NCI-H2227 treated with DMSO at 0.1 percent for 48 hours (cell line): ENCODE measurements at places on chromosomes 1 and 21.

DNA sequence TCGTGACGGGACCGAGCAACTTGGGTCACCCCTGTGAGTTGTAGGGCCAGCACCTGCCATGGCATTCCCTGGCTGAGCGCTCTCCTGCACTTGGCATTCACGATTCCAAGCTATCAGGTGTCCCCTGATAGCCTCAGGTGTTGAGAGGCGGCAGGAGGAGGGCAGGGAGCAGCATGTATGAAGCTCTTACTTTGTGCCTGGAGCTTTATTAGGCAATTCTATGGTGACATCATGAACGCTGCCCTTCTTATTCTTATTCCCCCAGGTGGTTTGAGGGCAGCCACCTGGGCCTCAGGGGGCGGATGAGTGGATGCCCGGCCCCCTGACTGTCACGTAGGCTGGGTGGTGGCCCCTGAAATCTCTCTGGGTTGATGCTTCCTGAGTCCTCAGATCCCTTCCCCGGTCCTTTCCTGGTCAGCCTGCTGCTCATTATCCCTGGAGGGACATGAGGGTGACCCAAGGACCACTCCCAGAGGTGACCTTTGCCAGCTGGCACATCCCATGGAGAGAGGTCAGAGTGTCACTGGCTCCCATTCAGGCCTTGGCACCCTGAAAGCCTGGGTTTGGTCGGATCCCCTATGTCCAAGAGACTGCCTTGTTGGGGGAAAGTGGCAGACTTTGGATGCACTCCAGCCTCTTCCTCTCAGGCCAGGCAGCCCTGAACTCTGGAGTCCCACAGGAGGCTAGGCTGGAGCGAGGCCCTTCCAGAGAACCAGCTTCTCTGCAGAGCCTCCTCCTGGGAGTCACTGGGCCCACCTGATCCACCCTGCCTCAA lies 51.9 kb downstream of the SPSB1 start:
- no peak for DNase-seq

- DNase-seq: no peak
Measured at GRCh38 chr1:160238408-160238807, 23.9 kb downstream of the DCAF8 start.

DNA sequence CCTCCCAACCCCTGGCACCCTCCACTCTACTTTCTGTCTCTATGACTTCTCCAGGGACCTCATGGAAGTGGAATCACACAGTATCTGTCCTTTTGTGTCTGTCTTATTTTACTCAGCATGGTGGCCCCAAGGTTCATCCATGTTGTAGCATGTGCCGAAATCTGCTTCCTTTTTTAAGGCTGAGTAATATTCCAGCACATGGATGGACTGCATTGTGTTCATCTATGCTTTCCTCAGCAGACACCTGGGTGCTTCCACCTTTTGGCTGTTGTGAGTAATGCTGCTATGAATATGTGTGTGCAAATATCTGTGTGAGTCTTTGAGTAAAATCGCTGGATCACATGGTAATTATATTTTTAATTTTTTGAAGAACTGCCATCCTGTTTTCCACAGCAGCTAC lies 1.6 kb upstream of the PFKL start:
- no peak for DNase-seq

DNA sequence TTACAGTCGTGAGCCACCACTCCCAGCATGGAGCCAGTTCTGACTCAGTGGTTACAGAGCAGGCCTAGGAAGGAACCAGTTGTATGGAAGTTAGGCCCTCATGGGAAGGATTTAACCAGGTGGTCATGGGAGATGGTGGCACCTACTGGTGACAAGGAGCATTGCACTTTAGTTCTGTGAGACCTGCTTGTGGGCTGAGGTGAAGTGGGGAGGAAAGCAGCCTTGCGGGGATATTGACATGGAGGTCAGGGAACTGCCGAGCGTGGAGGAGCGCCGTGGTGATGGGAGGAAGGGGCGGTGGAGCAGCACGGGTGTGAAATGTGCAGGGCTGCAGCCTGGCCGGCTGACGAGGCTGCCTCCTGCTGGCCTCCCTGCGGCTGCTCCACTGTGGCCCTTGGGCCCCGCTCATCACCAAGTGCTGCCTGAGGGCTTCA lies 100.4 kb downstream of the GALNT2 start:
- DNase-seq: peak; percentile 39

GRCh38 chr1:176462674-176463378 lies at the start of gene PAPPA2:
TSS of gene PAPPA2 (plus strand) at chr1:176463175. CDS start at chr1:176556323, 93,148 bp downstream.
- DNase-seq: no peak

- no peak for DNase-seq
Measured at GRCh38 chr1:195766709-195767108, 841.5 kb downstream of the KCNT2 start.

DNA sequence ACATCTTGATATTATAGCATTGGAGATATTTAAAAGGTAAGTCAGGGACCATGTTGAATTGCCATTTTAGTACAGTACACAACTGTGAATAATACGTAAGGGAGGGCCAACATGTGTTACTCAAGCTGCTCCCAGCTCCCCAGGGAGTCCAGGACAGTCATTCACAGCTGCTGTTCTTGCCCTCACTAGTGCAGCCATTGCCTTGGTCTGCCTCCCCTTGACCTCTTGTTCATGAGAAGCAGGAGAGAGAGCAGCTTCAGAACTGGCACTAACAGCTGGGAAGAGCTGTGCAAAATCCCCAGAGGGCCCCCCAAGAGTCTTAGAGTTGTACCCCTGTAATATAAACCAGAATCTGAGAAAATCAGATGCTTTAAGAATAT lies 16.4 kb downstream of the TCEANC2 start:
- no peak for DNase-seq

- no peak for DNase-seq
Measured at GRCh38 chr1:209728466-209728865, 23.8 kb downstream of the HSD11B1 start.

GRCh38 chr1:60540141-60540540 lies 466.6 kb upstream of the C1orf87 start:
- DNase-seq: no peak

DNA sequence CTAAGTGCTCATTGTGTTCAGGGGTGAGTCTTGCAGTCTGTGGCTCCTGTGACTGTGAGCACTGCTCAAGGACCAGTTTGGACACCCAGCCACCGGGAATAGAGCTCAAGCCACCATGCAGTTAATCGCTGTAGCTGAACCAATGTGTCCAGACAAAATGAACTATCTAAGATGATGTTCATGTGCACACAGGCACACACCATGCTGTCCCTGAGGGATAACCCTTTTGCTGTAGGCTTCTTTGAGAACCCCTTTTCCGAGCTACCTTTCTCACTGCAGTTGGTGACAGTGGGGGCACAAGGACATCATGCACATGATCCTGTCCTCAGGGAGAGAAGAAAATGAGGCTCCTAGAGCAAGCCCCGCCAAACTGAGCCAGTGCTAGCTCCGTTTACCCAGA lies 50.6 kb upstream of the CTBS start:
- DNase-seq: no peak

- DNase-seq: no peak
Measured at GRCh38 chr1:216113181-216113580, 310.1 kb downstream of the USH2A start.

DNA sequence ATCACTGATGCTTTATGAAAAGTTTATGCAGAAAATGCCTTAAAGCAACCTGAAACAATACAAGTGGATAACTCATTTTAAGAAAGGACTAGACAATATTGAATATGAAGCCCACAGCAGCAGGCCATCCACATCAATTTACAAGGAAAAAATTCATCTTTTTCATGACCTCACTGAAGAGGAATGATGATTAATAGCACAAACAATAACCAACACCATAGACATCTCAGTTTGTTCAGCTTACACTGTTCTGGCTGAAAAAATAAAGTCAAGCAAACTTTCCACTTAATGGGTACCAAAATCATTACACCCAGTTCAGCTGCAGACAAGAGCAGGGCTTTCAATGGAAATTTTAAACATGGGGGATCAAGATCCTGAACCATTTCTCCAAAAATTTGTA lies 380.6 kb upstream of the NEGR1 start:
- DNase-seq: no peak

- DNase-seq: no peak
Measured at GRCh38 chr1:186183970-186184628, 191.0 kb downstream of the TPR start.

DNA sequence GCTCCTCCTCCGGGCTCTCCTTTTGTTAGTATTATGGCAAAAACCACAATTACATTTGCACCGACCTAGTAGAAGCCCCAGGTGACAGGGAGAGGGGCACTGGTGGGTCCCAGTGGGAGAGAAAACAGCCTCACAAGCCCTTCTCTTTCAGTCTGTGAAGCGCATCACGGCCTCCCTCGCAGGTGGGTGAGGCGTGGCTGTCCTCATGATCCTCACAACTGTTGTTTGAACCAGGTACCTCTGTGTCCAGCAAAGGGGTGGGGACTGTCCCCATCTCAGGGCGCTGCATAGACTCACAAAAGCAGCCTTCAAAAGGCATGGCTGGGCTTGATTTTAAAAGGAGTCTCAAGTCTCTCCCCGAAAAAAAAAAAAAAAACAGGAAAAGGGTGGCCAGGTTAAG lies 7.9 kb upstream of the C2CD2 start:
- no peak for DNase-seq

DNA sequence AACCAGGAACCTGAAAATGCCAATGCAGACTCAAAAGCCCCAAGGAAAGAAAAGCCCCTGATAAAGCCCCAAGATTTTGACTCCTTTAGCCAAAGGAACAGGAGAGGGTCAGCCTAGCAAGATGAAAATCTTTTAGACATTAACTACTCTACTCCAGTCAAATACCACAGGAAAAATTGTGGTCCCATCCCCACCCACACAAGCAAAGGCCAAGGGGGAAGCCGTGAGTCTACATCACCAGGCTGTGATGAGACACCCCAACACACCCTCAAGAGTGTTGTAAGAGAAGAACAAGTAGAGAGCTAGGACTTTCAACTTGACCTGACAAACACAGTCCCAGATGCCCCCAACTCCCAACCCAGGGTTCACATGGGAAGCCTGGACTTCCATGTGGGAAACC lies 192.8 kb upstream of the NR5A2 start:
- DNase-seq: no peak

DNA sequence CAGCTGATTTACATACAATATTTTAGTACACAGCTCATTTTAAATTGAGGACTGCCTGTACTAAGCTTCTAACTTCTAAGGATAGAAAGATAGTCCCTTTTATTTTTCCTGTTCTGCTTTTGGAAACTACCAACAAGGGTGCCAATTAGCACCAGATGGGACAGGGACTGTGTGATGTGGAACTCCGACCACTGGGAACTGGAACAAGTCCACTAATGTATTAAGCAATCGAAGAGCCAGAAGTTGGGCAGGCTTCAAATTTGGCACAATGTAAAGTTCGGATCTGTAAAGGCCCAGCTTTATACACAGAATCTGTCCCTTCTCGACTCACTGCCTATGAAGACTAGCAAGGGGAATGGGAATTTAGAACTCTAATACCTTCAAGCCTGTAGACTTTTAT lies 149.3 kb downstream of the ZC3H11B start:
- DNase-seq: no peak

DNA sequence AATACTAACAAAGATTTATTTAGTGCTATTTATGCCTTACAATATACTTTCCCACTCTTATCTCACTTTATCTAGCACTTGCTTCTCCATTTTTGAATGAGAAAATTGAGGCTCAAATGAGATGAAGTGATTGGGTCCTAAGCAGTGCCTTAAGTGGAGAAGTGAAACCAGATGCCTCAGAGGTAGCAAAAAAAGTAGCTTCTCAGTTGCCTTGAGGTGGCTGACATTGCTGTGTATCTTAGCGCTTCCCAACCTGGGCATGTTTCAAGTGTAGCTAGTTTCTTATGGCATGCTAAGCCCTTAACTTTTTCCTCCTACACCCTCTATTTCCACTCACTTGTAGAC lies 390.4 kb downstream of the OMA1 start:
- no peak for DNase-seq

- no peak for DNase-seq
Measured at GRCh38 chr1:169031566-169032224, 74.8 kb upstream of the ATP1B1 start.

GRCh38 chr1:156740237-156740740 lies 599 bp downstream of the MRPL24 start:
- no peak for DNase-seq

- DNase-seq: no peak
Measured at GRCh38 chr1:92739669-92740524, 45.0 kb downstream of the EVI5 start.

- DNase-seq: no peak
Measured at GRCh38 chr1:226627050-226627755, 78.6 kb downstream of the STUM start.

- DNase-seq: no peak
Measured at GRCh38 chr1:86231076-86231475, 74.5 kb upstream of the COL24A1 start.

GRCh38 chr21:38308532-38309119 lies 51.8 kb downstream of the KCNJ15 start:
- DNase-seq: no peak

- no peak for DNase-seq
Measured at GRCh38 chr1:201689647-201690046, 139.3 kb upstream of the IPO9 start.

- no peak for DNase-seq
Measured at GRCh38 chr1:188904201-188904600, 1573.5 kb downstream of the BRINP3 start.

- DNase-seq: no peak
Measured at GRCh38 chr1:11027316-11027715, 14.9 kb downstream of the TARDBP start.

DNA sequence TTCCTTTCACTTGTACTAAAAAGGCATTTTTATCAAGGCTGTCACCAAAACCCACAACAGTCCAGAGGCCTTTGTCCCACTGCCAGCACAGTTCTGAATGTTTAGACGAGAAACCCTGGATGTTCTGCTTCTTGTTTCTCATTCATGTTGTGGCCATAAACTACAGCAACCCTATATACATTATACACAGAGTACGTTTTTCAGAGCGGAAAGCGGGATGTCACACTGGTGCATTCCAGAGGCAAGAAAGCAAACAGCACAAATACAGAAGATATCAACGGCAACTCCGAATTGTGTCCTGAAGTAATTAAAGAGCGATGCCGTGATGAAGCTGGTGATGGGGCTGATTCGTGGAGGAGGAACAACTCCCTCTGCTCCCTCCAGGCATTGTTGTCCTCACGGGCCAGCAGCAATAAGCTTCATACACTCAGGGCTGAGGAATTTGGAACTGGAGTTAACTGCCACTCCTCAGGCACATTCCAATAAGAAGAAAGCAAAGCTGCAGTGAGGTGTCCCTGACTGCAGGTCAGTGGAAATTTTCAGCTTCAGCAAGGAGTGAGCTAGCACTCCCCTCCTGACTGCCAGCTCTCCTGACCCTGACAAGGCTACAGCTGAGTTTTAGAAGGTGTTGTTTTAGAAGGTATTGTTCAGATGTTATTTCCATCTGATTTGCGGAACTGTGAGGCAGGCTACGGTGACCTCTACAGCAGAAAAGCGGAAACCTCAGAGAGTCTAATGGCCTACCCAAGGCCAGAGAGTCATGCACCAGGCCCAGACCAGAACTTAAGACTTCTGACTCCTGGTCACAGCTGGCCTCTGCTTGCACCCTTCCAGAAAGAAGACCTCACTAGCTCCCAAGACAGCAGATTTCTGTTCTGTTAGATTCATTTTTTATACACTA lies 149.0 kb downstream of the TGFBR3 start:
- no peak for DNase-seq

- DNase-seq: peak; percentile 95
Measured at GRCh38 chr1:113021430-113022085, 51.4 kb upstream of the LRIG2 start.
